ENCODE measurements at places on chromosomes 4 and X. TPM values are rescaled to one million over a fixed set of nuclear protein-coding genes. Genes with fewer than 3 reads are reported as not detected.
A peak's percentile ranks its signal among the peaks of the same experiment; 100 is the strongest.

DNA sequence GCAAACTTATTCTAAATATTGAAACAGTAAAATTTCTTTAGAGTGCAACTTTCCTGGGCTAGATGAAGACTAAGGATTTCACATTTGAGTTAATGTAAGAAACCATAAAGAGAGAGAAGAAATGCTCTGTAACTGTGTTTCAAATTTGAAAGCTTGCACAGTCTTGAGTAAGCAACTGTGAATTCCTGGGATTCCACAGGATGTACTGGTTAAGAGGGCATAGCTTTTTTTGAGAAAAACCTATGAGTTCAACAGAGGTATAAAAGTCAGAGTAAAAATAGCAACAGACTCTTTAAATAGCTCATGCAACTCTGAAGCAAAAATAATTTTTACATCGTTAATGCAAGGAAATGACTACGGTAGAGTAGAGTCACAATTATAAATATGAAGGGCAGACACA, 25.5 kb downstream of the ZNF330 start:
- no peak for DNase-seq
- H3K4me3 ChIP-seq, result no peak overlapping the region
- H3K36me3 ChIP-seq, result no peaks in the 10 kb centered on the region
- H3K4me1 ChIP-seq, result no peaks in the 10 kb centered on the region
- H3K27ac ChIP-seq, result no peak overlapping the region
- H3K27me3 ChIP-seq, result no peaks in the 10 kb centered on the region

The RHOXF1 gene
- total RNA-seq, result not detected

GRCh38 chrX:131741103-131741581, 197.3 kb downstream of the OR13H1 start:
- no peaks in the 10 kb centered on the region for H3K36me3 ChIP-seq
- no peak overlapping the region for H3K4me3 ChIP-seq
- H3K27ac ChIP-seq, result peak overlapping the region; percentile 18
- no peaks in the 10 kb centered on the region for H3K4me1 ChIP-seq
- no peaks in the 10 kb centered on the region for H3K27me3 ChIP-seq

DNA sequence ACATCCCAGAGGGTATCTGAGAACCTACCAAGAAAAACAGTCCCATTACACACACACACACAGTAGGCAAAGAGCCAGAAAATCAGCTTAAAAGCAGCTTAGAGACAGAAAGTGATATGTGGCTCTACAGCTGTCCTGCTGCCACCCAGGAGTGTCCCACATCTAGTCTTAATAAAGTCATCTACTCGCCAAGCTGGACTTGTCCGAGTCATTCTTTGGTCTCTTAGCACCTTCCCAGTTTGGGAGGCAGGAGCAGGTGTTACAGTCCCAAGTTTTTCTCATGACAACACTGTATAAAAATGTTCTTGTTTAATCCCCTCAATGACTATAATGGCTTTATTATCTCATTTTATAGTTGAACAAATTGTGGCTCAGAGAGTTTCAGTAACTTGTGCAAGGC, 252.5 kb upstream of the CASK start:
- H3K4me1 ChIP-seq, result peaks cover 11% of the 10 kb centered on the region
- no peaks in the 10 kb centered on the region for H3K36me3 ChIP-seq
- no peaks in the 10 kb centered on the region for H3K27me3 ChIP-seq

DNA sequence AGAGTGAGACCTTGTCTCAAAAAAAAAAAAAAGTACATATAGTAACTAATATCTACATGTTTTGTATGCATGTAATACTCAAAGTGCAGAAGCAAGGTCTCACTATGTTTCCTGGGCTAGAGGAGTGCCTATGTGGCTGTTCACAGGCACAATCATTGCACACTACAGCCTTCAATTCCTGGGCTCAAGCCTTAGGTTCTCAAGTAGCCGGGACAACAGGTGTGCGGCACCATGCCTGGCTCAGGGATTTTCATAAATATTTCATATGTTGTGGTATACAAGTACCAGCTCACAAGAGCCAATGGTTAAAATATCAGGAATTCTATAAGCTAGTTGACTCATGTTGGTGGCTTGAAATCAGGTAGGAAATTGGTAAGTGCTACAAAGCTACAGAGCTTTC, 94.8 kb downstream of the LARP7 start:
- no peaks in the 10 kb centered on the region for H3K36me3 ChIP-seq
- DNase-seq, result no peak
- H3K4me3 ChIP-seq, result no peak overlapping the region
- no peaks in the 10 kb centered on the region for H3K4me1 ChIP-seq
- H3K27me3 ChIP-seq, result no peaks in the 10 kb centered on the region

All from body of pancreas (tissue), 4 donors.